ENCODE measurements at places on chromosomes 6 and 20.

GRCh38 chr20:41692479-41693135 is 74.4 kb upstream of the CHD6 start:
- peak; percentile 62 for DNase-seq

DNA sequence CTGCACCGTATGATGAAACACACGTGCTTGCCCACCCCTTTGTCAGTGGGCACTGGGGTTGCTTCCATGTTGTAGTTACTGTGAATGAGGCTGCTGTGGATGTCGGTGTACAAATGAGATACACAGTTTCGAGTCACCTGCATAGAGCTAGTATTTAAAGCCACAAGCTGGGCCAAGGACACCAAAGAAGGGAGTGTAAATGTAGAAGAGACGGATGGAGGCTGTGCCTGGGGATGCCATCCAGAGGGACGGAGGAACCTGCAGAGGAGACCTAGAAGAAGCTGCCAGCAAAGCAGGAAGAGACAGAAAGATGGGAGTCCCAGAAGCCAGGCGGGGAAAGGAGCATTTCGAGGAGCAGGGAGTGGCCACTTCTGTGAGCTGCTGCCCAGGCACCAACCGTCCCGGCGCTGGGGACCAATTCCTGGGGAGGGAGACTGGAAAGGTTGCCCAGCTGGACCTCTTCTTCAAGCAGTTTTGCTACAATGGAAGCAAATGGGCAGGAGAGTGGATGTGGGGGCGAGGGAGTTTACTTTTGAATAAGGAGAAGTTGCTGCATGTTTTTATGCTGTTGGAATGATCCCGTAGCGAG is 339.3 kb downstream of the ZFAND3 start:
- no peak for DNase-seq

DNA sequence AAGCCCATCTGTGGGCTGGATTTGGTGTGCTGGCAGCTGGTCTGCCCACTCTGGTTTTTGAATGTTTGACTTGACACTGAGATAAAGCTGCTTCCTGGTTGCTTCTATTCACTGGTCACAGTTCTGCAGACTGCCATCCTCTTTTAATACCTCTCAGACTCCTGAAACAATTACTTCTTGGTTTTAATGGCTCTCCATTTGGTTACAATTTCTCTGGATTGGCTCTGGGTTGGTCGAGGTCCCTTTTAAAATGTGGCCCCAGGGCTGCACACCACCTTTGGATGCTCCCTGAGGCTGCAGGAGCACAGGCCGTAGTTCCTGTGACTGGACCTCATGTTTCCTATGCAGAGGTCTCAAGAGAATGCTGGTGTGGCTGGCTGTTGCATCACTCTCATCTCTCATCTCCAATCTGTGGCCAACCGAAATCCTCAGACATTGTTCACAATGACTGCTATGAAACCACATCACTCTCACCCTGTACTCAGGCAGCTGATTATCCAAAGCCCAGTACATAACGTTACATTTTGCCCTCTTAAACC is 98.5 kb downstream of the INSM1 start:
- DNase-seq, result no peak

DNA sequence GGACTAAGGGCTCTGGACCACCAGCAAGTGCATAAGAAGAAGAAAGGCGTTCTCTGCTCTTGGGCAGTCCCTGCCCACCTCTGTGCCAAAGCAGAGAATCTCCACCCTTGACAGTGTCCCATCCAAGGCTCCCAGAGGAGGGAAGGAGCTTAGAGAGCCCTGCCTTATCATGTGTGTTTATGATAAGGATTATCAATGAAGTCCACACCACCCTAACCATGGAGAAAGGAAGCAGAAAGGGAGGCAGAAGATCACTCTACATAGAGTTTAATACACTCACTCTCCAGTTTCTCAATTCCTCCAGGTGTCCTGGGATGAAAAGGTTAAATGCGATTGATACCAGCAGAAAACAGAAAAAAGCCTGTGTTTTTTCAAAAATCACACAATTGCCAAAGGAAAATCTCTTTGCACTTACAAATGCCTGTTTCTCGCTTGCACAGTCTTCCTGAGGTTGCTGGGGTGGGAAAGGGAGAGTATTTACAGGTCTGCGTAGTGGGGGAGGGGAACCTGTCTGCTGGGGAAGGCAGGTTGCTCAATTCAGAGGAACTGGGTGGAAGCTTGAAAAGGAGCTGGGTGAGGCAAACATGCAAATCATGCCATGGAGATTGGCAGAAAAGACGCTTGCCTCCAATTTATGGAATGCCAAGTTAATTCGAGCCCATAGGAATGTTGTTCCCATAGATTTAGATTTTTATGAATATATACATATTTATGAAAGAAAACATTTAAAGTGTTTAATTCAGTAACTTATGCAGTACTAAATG is 104.0 kb downstream of the EYA2 start:
- DNase-seq, result no peak

DNA sequence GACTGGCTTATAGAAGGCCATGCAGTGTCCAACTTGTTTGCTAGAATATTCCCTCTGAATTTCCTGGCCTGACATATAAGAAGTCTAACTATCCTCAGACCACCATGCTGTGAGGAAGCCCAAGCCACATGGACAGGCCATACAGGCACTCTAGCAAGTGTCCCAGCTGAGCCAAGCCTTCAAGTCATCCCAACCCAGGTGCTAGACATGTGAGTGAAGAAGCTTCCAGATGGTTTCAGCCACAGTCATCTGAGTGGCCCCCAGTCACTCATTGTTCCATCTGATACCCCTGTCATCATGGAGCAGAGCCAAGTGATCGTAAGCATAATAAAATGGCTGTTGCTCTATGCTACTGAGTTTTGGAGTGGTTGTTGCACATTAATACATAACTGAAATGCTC is 46.0 kb upstream of the INSM1 start:
- no peak for DNase-seq

DNA sequence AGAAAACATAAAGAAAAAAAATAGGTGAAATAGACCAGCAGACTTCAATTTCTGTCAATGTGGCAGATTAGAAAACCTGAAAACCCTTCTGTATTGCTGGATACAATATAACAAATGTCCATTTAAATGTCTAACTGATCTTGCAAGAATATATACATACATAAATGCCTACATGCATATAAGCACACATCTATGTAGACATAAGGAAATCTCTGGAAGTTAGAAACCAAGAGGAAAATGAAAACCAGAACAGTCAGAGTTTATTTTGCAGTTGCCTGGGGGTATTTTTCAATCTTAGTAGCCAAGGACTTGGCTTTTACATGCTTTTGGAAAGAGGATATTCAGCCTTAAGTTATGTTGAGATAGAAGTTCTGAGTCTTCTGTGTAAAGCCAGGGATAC is 184.0 kb downstream of the RPS12 start:
- no peak for DNase-seq

GRCh38 chr6:31541059-31541657 is 645 bp downstream of the DDX39B start:
- DNase-seq, result peak; percentile 63

DNA sequence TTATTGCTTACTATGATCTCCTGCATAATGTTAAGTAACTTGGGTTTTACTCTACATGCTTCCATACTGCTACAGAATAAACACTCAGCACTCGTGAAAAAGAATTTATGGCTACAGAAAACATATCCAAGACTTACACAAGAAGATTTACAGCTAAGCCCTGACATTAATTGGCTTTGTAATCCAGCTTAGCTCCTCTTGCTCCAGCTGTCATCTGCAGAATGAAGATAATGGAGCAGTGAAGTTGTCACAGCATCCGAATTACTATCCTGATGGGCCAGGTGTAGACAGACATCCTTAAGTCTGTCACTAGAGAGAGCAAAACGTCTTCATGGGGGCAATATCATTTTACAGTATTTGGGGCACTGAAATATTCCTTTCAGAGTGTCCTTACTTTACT is 155.3 kb downstream of the PRKN start:
- no peak for DNase-seq

DNA sequence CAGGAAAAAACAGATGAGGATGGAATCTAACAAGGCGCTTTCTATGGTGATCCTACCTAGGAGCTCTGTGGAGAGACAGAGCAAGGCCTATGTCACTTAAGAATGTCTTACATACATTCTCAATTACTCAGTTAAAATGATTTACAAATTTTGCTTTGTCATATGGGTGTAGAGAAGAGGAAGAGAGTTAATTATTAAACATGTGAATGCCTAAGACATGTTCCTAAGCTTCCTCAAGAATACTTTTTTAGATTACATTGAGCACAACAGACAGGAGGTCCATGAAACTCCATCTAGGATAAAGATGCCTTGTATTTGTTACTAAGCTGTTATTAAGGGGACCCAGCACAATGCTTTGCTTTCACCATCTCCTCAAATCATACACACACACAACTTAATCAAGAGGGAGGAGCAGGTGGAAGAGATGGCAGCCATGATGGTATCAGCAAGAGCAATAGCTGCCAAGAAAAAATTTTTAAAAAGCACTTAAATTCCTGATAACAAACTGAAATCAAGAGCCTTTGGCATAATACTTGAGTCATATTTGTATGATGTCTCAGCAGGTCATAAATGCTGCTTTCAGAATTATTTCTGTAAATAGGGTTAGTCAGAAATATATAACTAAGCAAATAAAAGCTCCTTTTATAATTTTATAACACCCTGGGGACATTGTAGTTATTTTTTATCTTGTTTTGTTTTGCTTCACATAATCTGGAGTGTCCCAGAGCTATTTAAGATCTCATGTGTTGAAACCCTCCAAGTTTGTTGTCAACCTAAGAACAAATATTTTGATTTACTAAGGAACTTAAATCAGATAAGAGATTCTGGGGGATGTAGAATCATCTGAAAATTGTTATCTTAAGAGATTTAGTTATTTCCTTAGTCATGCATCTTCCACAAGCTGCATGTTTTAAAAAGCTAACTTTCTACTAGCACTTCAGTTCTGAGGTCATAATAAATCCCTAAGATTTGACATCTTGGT is 70.0 kb upstream of the CD2AP start:
- no peak for DNase-seq

DNA sequence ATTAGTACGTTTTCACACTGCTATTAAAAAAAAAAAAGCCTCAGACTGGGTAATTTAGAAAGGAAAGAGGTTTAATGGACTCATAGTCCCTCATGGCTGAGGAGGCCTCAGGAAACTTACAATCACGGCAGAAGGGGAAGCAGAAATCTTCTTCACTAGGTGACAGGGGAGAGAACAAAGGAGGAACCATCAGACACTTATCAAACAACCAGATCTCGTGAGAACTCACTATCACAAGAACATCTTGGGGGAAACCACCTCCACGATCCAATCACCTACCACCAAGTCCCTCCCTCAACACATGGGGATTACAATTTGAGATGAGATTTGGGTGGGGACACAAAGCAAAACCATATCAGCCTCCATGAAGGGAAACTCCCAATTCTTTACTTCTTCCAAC is 85.2 kb upstream of the MAFB start:
- DNase-seq, result no peak

- DNase-seq, result no peak
Measured at GRCh38 chr6:15288856-15289255, 43.0 kb downstream of the JARID2 start.

DNA sequence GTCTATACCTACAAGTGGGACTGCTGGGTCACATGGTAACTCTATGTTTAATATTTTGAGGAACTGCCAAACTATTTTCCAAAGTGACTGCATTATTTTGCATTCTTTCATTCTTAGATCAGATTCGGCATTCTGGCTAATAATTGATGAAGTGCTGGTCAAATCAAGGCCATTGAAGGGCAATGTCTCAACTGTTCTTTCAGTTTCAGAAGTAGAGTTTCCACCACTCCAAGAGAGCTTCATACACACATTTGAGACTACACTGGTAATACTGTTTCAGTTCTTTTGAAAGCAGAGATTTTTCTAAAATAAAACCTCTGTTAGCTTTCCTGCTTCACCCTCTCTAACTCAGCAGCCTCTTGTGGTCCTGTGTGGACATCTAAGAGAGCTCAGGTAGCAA is 154.5 kb downstream of the CFAP61 start:
- no peak for DNase-seq

- no peak for DNase-seq
Measured at GRCh38 chr6:139912735-139913400, 538.4 kb upstream of the CITED2 start.

DNA sequence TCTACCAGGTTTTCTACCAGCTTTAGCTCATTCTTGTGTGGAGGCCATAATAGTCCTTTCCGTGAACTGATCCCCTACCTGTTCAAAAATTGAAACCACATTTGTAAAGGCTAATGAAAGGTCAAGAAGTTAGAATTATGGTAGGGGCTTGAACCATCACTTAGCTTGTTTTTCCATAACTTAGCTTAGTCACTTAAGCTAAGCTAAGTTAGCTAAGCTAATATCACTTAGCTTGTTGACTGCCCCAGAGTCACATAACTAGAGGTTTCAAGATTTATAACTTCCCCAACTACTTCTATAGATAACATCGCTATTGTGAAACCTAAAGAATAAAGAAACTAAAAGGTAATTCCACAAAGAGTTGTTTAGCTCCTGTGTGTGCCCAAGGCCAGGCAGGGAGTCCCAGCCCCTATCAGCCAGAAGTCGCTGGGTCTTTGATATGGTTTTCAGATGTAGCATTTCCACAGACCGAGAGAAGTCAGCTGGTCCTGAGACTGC is 131.8 kb downstream of the VEGFA start:
- DNase-seq, result no peak

DNA sequence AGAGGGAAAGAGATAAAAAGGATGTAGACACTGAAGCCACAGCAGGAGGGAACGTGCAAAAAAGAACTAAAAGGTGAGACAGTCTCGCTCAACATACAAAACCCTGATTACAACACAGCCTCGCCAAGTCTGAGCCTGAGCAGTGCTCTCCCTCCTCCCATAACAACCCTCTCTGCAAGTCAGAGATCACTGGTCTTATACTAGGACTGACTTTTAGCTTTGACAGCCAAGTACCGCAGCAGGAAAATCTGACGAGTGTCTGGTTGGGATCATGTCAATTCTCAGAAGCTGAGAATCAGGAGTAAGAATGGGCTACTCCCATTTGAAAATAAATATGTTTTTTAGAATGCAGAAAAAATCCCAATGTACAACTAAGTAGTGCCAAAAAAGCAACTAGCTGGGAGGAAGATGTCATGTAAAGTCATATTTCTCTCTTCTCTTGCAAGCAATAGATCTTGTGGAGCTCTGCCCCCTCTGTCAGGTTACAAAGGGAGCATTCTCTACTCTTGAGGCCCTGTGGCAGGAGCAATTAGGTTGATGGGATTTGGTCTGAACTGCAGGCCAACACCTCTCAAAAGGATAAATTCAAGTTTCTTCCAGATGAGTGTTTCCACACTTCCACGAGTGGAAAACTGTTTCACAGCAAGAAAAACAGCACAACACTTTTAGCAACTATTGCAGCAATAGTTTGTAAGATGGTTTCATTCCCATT is 118.9 kb upstream of the COL21A1 start:
- no peak for DNase-seq

- DNase-seq, result no peak
Measured at GRCh38 chr6:90502866-90503407, 83.9 kb downstream of the MAP3K7 start.
